ENCODE measurements at places on chromosomes 12 and 14.

GRCh38 chr12:57416039-57416996 is 14.5 kb downstream of the R3HDM2 start:
- no peak for DNase-seq

- DNase-seq = no peak
Measured at GRCh38 chr14:102249041-102249440, 55.9 kb downstream of the MOK start.

DNA sequence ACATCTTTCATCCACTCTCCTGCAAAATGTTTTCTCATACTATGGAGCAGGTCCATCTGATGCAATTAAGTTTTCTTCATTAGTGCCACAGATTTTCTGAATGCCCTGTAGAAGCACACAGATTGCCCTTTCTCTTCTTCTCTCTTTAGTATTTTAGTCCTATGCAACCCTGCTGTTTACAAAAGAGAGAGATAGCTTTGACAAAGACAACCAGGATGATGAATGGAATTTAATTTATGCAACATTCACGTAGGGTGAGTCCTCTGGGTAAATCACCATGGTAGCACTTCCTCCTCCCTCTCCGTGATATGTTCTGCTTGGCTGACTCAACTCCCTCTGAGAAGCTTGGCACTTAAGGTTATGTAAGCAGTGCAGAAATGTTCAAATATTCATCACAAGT is 400.9 kb upstream of the PDE3A start:
- DNase-seq = no peak

- no peak for DNase-seq
Measured at GRCh38 chr12:116734156-116734768, 3.6 kb downstream of the SPRING1 start.

DNA sequence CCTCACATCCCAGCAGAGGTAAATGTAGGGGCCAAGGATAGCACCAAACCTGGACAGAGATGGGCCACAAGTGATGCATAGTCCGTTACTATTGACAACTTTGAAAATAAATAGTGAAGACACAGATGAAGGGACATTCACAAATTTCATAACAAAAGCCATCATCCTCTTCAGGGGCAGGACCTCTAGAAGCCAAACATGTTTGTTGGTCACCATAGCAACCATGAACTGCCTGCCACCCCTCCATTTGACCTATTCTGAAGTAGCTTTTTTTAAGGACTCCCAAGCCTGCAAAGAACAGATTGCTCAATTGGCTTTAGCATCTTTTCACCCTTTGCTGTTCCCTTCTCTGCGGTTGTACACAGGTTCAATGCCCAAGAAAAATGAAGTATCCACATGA is 35.7 kb upstream of the MDM1 start:
- peak; percentile 39 for DNase-seq

DNA sequence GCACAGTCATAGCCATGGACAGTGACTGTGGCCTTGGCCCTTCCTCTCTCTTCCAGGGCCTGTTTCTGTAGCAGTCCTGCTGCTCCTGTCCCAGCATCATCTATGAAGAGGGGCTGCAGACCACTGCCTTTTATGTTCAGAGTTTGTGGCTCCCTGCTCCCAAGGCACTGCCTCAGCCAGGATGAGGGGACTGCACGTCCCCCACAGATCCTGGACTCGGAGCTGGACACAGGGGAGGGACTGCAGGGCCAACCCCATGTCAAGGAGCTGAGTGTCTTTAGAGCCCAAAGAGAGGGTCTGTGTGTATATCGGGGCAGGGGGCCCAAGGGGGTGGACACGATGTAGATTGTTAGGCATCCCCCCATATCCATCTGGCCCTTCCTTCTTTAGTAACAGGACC is 60.6 kb upstream of the DIO3 start:
- no peak for DNase-seq

DNA sequence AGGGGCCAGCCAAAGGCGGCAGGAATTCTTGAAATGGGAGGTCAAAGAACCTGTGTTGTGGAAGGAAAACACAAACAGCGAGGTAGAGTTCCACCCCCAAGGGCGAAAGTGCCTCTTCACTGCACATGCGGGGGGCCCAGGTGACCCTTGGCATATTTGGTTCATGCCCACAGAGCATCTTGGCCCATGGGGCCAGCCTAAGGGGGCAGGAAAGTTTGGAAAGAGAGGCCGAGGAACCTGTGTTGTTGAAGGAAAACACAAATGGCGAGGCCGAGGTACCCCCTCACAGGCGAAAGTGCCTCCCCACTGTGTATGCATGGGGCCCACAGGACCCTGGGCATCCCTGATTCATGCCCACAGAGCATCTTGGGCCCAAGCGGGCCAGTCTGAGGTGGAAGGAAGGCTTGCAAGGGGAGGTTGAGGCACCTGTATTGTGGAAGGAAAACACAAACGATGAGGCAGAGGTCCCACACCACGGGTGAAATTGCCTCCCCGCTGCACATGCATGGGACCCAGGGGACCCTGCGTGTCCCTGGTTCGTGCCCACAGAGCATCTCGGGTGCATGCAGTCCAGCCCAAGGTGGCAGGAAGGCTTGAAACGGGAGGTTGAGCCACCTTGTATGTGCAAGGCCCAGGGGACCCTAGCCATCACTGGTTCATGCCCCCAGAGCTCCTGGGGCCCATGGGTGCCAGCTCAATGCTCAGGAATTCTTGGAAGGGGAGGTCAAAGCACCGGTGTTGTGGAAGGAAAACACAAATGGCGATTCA is 384.1 kb downstream of the ALG10 start:
- DNase-seq = no peak

DNA sequence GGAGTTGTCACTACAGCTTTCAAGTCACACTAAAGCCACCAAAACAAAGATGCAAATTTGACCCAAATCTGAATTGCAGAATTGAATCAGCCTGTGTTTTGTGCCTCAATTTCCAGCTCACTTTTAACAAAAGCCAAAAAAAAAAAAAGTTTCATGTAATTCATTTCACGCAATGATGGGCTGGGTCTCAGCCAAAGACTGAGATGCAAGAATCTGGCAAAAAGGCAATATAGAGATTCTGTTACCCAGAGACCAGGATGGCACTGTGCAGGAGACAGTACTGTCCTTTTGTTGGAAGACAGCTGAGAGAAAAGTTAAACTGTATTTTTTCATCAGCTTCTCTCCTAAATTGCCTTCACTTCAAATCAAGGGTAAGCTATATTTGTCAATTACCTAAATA is 205.7 kb upstream of the NPAS3 start:
- no peak for DNase-seq

GRCh38 chr12:65830305-65830704 is 6.0 kb downstream of the HMGA2 start:
- DNase-seq = no peak

GRCh38 chr14:32512348-32512747 is 183.2 kb downstream of the AKAP6 start:
- no peak for DNase-seq

- DNase-seq = peak; percentile 12
Measured at GRCh38 chr12:2494486-2495192, 300.1 kb upstream of the FKBP4 start.

DNA sequence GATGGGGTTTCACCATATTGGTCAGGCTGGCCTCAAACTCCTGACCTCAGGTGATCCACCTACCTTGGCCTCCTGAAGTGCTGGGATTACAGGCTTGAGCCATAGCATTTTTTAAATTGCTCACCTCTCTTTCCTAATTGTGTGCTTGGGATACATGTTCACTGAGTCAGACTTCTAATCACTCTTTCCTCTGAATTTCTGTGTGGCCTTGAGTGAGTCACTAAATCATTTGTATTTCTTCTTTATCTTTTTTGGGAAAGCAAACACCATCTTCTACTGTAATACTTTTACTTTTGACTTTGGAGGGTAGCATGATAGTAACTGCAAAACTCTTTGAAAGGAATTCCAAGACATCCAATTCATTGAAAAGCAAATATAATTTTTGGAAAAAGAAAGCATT is 60.8 kb downstream of the FLRT2 start:
- no peak for DNase-seq

- DNase-seq = peak; percentile 35
Measured at GRCh38 chr14:28142400-28143015, 624.1 kb upstream of the FOXG1 start.

GRCh38 chr12:117188961-117189724 is 1.1 kb downstream of the FBXO21 start:
- DNase-seq = peak; percentile 6
